ENCODE measurements at places on chromosomes 1 and 21.

DNA sequence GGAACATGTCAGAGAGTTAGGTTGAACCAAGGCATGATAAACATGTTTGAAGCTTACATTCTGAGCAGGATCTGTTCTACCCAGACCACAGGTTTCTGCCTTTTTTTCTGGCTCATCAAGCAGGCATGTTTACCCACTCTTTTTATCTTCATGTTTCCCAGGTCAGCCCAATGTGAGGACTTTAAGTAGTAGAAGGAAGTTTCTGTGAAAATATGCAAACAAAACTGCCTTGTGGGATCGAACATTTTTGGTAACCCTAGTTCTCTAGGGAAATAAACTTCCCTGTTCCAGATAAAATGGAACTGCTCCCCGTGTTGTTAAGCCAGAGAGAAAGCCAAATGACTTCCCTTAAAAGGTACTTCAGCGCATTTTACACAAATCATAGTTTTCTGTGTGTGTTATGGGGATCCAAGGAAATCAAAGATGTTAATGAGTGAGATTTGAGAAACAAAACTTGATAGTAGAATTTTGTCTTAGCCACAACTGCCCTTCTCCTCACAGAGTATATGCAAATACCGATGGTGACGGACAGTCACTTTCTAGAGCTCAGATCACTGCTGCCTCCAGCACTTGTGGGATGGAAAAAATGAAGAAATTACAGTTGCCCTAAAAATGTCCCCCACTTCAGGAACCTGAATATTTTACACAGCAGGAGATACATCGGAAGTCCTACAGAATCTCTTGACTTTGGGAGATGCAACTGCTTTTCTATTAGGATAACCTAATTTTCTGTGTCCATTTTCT, 765 bp upstream of the HIPK1 start:
- DNase-seq = no peak

- no peak for DNase-seq
Measured at GRCh38 chr1:40818264-40818961, 34.8 kb downstream of the KCNQ4 start.

- DNase-seq = no peak
Measured at GRCh38 chr1:210070531-210070930, 132.5 kb downstream of the SYT14 start.

- DNase-seq = peak; percentile 87
Measured at GRCh38 chr1:53896635-53897229, 2.7 kb downstream of the DIO1 start.

GRCh38 chr1:44842486-44842861, 579 bp downstream of the PTCH2 start:
- no peak for DNase-seq

- no peak for DNase-seq
Measured at GRCh38 chr1:67836769-67837168, 3.5 kb upstream of the GNG12 start.

DNA sequence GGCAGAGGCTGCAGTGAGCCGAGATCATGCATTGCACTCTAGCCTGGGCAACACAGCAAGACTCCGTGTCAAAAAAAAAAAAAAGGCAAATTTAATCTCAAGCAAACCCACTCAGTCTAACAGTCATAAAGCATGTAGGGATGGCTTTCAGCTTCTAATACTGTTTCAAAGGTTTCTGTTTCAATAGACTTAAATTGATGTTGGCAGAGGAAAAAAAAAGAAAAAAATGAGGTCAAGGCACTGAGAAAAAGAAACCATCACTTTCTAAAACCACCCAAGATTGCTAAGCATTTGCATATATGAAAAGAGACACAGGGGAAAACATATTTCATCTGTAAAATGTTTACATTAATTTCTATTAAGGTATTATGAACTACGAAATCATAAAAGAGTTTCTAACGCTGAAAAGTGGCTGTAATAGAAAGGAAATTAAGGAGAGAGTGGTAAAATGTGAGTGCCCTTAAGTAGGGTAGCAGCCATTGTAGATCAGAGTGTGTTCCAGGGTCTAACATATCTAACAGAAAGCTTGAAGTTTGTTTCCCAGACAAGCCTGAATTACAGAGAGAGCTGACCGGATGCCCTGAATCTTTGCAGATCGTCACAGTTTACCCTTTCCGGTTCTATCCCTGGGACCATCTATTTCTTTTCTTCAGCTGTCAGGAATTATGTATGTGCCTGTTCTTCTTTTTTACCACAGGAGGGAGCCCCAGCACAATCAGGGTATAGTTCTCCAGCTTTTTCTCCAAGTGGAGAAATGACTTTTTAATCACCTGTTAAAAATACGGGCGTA, 70.0 kb downstream of the PLD5 start:
- peak; percentile 13 for DNase-seq

- no peak for DNase-seq
Measured at GRCh38 chr21:35025206-35026152, 23.6 kb downstream of the RUNX1 start.

GRCh38 chr1:228398741-228399461, 7.7 kb downstream of the TRIM11 start:
- no peak for DNase-seq

- DNase-seq = no peak
Measured at GRCh38 chr1:31874942-31875341, 59.1 kb upstream of the SPOCD1 start.

GRCh38 chr1:181106479-181106878, 18.0 kb downstream of the IER5 start:
- DNase-seq = no peak

DNA sequence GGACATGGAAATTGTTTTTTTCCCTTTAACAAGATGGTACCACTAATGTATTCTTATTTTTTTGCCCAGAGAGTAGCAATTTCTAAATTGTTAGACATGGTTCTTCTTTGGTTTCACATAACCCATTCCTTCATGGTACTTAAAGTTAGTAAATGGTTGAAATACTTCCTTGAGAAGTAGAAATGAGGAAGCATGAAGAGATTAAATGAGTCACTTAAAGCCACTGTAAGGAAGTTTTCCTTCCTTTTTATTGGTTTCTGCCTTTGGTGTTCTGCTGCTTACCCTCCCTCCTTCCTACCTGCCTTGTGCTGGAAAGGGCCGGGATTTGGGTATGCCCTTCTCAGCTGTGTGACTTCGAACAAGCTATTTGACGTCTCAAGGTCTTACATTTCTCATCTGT, 101.0 kb downstream of the KIF26B start:
- no peak for DNase-seq

DNA sequence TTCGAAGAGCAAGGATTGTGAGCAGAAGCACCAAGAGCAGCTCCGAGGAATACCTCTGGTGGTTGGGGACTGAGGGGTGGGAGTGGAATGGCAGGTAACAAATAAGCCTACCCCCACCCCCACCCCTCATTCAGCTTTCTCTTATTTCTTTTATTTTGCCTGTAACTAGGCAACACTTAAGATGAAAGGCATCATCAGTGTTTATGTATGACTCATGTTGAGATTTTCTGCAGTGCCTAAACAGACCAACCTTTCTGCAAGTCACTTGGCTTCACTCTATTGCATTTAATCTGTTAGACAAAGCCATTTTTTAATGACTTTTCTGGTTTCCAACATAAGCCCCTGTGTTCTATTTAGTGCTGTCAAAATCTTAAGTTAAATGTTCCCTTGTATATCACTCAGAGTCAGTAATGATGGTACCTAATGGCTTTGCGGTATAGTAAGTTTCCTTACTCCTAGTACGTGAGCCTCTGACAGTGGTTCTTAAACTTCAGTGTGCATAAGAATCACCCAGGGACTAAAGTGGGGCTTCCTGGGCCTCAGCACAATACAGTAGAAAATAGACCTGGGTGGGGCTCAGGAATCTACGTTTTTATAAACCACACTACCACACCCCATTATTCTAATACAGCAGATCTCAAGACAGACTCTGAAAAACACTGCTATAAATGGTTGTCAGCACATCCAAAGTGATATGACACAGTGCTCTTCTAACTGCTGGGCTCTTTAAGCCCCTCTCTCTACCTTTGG, 19.9 kb downstream of the CASQ2 start:
- no peak for DNase-seq

DNA sequence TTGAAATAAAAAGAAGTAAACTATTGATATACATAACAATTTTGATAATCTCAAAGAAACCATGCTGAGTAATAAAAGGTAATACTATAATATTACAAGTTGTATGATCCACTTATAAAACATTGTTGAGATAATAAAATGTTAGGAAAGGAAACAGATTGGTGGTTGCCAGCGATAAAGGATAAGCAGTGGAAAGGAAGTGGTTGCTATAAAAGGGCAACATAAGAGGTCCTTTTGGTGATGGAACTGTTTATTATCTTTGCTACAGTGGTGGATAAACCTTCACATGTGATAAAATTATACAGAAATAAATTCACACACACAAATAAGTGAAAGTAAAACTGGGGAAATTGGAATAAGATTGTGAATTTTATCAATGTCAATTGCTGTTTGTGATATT, 15.1 kb downstream of the OR6F1 start:
- DNase-seq = no peak

GRCh38 chr21:16454399-16454798, 724.6 kb downstream of the USP25 start:
- no peak for DNase-seq

DNA sequence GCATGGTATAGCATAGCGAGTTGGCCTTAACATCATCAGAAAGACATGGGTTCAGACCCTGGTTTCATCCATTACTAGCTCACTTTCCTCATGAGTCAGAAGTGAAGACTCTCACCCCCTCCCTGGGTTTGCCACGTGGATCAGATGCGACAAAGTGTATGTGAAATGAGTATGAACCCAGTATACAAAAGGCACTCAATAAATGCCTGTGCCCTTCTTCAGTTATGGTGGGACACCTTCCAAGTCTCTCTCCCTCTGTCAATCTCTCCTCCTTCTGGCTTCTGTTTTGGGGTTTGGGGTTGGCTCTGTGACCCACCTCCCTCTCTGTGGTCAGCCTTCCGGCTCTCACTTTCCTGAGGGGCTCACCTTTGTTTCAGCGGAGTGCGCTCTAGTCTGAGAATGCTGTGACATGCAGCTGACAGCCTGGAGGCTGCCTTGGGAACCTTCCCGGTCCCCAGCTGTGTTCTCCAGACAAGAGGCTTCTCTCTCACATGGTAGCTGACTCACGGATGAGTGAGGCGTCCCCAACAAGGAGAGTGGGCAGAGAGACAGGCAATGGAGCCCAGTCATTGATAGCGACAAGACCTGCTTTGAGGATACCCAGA, 155.0 kb upstream of the EDN2 start:
- DNase-seq = peak; percentile 57

- DNase-seq = peak; percentile 43
Measured at GRCh38 chr1:108692724-108693655, 880 bp downstream of the PRPF38B start.

- DNase-seq = no peak
Measured at GRCh38 chr1:192513196-192513595, 62.4 kb upstream of the RGS1 start.

DNA sequence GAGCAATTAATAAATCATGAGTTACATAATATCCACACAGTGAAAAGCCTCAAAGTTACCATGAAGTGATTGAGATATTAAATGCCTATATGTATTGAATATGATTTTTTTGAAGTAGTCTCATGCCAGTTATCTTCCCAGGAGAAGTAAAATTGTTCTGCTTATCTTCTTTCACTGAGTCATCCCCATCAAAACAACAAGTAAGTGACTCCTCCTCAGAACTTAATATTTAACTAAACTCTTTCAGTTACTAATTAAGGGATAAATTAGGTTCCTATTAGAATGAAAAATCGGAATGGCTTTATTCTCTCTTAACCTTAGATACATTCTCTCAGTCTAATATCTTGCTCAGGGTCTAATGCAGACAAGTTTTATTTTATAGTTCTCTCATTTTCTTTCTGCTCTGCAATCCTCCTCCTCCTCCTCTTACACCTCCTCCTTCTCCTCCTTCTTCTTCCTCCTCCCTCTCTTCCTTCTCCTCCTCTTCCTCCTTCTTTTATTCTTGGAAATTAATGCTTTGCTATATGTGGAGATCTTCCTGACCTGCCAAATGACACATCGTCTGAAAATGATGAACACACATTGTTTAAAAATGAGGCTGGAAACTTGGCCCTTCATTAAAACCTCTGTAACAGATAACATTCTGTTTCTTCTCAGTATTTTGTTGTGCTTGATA, 110.9 kb downstream of the RUNX1 start:
- DNase-seq = no peak

GRCh38 chr1:221148660-221149059, 269.4 kb downstream of the HLX start:
- no peak for DNase-seq

GRCh38 chr1:157359314-157360022, 192.8 kb downstream of the FCRL5 start:
- no peak for DNase-seq

GRCh38 chr1:166139735-166140134, 27.1 kb downstream of the FAM78B start:
- DNase-seq = no peak

- DNase-seq = no peak
Measured at GRCh38 chr1:22055463-22055862, 3.0 kb downstream of the CDC42 start.

DNA sequence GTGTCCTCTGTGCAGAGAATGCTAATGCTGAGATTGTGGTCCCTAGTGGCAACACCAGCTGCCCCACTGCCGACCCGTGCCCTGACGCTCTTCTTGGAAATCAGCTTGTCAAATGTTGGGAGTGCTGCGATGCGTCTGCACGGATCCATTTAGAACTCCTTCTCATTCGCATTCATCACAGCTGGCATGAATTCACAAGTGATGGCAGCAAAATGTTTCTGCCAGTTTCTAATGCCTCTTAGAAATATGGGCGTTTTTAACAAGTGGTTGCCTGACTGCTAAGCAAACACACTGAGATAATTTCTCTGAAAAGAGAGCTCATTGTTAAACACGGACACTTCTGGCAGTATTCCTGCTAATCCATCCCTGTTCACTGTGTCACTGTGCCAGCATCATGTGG, 131.9 kb upstream of the KCNJ6 start:
- no peak for DNase-seq

DNA sequence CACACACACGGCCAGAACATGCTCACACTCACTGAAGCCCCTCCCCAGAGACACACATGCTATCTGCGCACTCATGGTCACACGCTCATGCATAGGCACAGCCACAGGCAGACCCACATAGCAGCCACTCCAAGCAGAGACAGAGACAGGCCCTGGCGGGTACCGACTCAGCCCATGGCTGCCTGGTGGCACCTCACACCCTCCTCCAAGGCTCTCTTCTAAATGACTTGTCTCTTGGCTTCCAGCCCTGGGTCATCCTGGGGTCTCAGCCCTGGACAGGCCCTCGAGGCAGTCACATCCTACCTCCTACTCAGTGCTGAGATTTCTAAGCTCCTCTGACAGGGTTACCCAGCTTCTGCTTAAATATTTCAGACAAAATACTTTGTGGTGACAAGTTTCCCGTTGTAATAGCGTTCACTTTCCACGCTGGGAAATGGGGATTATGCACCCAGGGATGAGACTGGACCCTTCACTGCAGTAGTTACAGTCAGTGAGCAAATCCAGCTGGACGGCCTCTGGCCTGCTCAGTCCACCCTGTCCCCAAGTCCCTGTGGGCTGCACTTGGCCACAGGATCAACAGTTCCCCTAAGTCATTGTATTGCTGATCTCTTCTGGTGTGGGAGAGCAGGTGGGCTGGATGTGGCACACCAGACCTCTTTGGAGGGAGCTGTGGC, 2.9 kb upstream of the NFASC start:
- no peak for DNase-seq

- DNase-seq = no peak
Measured at GRCh38 chr21:40660461-40660860, 186.5 kb downstream of the DSCAM start.

GRCh38 chr1:85118751-85119150, 70.5 kb upstream of the MCOLN3 start:
- DNase-seq = no peak

Data from GM04504 (cell line).